ENCODE measurements at places on chromosomes 13 and 19.

GRCh38 chr19:13790354-13790753 is 4.9 kb upstream of the ZSWIM4 start:
- DNase-seq: peak; percentile 47

DNA sequence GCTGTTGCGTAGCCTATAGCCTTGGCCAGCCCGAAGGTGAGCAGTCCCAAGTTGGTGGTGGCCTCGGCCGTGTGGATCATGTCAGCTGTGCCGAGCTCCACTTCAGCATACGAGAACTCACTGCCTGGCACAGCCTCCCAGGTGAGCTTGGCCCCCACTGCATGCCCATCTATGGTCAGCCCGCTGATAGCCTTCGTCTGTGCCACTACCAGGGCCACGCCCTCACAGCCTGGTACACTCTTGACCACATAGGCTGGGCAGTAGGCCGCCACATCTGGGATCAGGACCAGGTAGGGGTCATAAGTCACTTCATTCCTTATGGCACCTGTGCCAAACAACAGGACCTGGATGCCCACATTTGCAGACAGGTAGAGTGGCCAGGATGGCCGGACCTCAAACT is 7.4 kb downstream of the FCGBP start:
- no peak for DNase-seq

GRCh38 chr19:3733549-3734309 is 25.5 kb downstream of the TJP3 start:
- no peak for DNase-seq

DNA sequence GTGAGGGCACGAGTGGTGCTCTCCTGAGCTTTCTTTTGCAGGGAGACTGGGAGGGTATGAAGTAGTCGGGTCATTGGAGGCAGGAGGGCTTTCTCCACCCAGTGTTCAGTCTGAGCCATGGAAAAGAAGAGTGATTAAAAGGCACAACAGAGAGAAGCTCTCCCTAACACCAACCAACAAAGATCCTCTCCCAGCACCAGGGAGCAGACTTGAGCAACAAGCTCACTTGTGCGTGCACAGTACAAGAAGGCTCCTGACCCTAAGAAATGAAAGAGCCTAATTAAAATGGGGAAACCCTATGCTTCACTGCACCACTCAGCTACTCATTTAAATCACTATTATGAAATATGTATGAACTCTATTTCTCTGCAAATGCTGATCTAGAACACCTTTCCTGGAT is 276.3 kb upstream of the SOX21 start:
- no peak for DNase-seq

DNA sequence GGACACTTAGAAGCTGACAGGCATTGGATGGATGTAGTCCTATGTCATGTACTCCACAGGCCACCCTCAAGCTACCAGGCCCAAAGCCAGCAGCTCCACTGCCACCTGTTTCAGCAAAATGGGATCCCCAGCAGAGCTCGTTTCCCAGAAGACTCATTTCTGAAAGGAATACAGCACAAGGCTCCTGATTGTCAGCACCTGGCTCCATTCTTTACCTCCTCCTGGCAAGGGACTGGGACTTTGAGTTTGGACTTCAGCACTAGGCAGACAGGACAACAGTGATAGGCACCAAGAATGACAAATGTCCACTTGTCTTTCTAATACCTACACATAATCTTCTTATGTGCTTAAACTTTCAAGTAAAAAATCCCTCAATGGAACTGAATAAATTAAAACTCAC is 150.4 kb upstream of the RXFP2 start:
- DNase-seq: no peak

GRCh38 chr19:6223461-6224307 is 56.1 kb downstream of the MLLT1 start:
- DNase-seq: no peak

- DNase-seq: no peak
Observed at GRCh38 chr13:102556806-102557205, 40.0 kb upstream of the TPP2 start.

DNA sequence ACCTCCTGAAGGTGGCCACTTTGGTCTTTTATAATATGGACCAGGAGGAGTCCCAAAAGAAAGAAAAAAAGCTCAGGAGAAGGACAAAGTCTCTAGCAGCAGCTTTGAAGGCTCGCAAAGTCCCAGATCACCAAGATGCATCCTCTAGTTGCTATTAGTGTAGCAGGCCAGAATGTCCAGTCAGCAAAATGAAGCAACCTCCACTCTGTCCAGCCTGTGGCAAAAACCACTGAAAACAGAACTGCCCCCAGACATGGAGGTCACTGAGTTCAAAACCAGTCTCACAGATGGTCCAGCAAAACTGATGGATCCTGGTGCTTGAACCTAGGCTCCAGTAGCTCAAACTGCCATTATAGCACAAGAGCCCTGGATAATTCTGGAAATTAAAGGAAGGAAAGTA is 10.4 kb downstream of the LILRB4 start:
- no peak for DNase-seq

GRCh38 chr13:93262729-93263345 is 36.2 kb downstream of the GPC6 start:
- DNase-seq: no peak

- DNase-seq: peak; percentile 16
Observed at GRCh38 chr13:111460548-111461444, 140.4 kb downstream of the TEX29 start.

DNA sequence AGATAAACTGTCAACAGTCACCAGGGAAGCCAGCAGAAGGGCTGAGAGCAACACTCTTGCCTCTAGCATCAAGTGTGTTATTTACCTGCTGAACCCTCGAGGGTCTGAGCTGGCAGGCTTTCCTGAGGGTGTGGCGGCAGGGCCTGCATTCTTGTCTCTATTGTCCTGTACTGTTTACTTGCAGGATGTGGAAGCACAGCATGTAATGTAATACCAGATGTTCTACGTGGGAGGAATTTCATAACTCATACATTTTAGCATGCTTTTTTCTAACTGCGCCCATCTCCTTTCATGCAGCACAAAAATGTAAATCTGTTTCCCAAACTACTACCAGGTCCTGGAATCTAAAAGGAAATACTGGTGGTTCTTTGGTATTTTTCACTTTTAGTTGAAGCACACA is 153.1 kb downstream of the RGCC start:
- no peak for DNase-seq

- DNase-seq: no peak
Observed at GRCh38 chr13:65468628-65469027, 1761.5 kb downstream of the PCDH9 start.

GRCh38 chr13:80239571-80240255 is 101.2 kb downstream of the SPRY2 start:
- no peak for DNase-seq

DNA sequence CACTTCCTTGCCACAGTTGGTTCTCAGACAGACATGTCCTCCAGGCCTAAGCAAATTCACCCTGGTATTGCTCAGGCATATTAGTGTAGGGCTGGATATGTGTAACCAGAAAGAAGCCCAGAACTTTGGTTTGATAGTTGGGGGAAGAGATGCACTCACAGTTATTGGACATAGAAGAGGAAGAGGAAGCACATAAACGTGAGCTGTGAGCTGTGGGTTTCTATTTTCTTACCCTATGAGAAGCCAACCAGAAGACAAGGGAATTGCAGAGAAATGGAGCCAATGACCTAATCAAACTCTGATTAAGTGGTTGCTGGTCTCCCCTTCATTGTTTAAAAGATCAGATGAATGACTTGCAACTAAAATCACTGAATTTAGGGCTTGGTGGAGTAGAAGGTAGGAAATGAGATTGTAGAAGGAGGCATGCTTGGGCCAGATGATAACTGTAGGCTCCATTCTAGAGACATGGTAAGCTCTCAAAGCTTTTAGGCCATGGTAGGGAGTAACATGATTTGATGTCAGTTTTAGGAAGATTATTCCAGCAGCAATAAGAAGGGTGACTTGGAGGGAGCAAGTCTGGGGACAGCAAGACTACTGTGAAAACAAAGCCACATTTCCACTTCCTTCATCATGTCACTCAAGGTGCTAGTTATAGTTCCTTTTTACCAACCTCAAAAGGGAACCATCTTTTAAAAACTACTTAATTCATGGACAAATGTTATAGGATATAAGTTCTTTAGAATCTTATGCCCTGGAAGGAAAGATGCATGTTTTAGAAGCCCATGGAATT is 24.1 kb upstream of the WDFY2 start:
- no peak for DNase-seq

DNA sequence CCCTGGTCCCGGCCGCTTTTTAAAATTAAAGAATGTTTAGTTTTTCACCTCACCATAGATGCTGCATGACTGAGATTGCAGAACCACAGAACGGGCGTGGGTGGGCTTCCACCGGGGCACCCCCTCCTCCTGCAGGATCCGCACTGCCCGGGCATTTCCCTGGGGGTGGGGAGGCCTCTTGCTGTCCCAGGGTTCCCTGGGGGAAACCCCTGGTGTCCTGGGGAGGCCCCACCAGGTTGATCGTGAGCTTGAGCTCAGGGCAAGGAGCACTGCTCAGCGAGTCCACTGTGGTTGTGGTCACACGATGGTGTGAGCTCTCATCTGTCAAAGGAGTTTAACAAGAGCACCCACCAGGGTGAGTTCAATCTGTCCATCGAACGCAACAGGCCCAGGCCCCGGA is 11.4 kb upstream of the TCF3 start:
- no peak for DNase-seq

GRCh38 chr13:26310470-26310869 is 56.5 kb downstream of the CDK8 start:
- no peak for DNase-seq

- DNase-seq: no peak
Observed at GRCh38 chr13:51689663-51689996, 105.4 kb downstream of the WDFY2 start.

DNA sequence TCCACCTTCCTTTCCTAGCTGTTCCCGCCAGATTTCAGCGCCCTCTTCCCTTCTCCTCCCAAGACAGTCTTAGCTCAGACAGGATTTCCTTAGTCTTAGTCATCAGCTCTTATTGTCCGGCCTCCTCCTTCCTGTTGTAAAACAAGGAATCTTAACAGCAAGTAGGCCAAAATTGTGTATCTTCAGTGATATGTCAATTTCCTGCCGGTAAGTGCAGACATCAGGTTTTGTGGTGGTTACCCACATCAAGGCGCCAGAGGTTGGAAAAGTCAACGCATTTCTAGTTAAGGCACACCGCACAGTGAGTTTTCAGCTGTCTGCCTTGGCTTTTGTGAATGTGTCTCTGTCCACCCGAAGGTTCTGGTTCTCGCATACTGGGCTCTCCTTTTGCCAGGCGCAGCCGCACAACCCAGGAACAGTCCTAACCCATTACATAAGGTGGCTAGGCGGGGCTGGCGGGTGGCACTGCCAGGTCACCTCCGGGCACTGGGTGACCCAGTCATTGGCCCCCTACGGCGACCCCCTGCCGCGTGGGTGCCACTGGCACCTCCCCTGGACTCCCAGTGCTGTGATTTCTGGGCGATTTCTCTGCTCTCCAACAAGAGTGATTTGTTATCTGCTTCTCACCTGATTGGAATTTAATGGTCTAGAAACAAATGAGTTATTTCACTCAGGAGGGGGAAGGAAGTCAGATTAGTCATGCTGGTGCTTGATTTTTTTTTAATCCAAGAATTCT is 12.9 kb downstream of the COL4A2 start:
- no peak for DNase-seq

- no peak for DNase-seq
Observed at GRCh38 chr13:41028051-41028450, 8.9 kb upstream of the ELF1 start.

DNA sequence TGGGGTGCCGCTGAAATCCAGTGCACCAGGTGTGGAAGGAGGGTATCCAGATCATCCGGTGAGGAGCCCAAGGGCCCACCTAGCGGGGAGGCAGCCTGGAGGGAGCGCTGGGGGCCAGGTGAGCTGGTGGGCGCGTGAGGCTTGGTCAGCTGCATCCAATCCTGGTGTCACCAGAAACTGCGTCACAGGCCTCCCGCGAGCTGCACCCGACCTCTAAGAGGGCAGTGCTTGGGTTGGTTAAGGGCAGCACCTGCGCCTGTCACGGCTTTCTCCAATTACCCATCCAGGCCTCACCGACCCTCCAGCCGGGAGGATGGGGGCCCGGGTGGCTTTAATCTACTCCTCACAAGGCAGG is 284 bp downstream of the RNF17 start:
- no peak for DNase-seq

GRCh38 chr19:29610213-29610573 is 4.1 kb downstream of the POP4 start:
- no peak for DNase-seq

All from activated CD4-positive, alpha-beta memory T cell treated with anti-CD3 and anti-CD28 coated beads, Interleukin-2, amount 10 ng/mL, durations not matched to agents 7 days and 5 days (primary cell).